ENCODE measurements at places on chromosomes 13 and 19.

GRCh38 chr13:113528101-113528812, 37.7 kb upstream of the DCUN1D2 start:
- DNase-seq, result no peak

- DNase-seq, result no peak
Measured at GRCh38 chr19:1471010-1471514, 8.0 kb downstream of the C19orf25 start.

DNA sequence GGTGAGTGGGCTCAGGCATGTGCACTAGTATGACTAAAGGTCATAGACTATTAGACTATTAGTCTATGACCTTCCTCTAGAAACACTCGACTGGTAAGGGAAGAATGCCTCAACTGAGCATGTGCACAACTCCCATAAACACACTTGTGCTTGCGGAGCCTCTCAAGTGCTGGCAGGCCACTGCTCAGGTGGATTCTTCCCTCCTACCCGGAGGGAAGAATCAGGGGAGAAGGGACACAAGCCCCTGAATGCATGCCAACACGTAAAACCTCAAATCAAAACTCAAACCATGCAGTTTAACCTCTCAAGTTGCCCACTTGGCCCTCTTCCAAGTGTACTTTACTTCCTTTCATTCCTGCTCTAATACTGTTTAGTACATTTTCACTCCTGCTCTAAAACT, 287.6 kb upstream of the SGCG start:
- no peak for DNase-seq

DNA sequence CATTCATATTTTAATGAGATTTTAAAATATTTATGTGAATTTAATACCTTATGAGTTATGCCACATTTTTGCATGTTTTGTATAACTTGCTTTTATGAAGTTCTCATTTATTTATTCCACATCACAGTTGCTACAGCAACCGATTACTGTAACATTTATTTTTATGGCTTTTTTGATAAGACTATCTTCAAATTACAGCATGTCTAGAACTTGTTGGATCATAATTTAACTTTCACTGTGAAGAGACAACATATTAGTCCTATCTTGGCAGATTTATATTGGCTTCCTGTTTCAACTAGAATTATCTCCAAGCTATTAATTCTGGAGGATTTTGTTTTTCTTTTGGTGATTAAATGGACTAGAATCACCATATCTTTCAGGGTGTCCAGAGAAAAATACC, 793.7 kb upstream of the SLITRK5 start:
- DNase-seq, result no peak

DNA sequence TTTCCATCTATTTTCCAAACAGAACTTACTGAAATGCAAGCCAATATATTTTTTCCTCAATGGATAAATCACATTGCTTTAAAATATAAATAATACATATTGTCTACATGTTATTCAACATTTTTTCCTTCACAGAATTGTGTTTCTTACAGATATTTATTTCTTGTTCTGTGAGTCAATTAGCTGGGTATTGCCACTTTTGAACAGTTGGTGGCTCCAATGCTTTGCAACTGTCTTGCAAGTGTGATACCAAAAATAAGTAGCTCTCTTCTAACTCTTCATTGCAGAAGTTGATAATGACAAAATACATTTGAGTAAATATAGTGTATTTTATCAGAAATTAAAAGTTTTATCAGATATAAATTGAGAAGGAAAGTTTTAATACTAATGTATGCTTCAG, 17.1 kb upstream of the GPC5 start:
- DNase-seq, result peak; percentile 18

DNA sequence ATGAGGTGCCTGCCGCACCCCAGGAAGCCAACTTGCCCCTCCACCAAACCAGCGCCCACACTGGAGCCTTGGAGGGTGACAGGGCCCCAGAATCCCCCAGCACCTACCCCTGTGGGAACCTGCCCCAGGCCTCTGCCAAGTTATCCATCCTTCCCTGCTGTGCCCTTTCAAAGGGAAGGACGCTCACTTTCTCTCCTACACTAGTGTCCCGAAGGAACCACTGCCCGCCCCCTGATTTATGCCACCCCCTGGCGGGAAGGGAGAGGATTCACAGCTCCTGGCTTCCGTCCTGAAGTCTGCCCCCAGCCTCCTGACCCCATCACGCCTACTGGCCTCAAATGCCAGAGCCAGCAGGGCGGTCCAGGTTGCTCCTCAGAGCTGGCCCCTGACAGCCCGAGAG, 1.4 kb downstream of the EVI5L start:
- DNase-seq, result peak; percentile 16

DNA sequence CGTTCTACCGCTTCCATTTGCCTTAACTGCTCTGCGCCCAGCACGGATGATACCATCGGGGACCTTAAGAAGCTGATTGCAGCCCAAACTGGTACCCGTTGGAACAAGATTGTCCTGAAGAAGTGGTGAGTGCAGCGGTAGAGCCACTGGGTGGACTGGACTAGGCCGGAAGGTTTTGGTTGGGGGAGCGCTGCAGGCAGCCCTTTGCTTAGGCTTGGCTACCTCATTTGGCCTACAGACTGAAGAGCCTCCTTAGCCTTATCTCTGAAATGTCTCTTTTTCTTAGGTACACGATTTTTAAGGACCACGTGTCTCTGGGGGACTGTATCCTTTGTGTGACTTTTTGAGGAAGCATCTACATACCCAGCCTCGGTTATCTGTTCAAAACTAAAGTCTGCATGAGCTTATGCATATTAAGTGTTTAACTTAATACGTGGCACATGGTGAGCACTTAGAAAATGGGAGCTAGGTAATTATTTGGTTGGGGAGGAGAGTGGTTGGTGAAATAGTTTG, 889 bp downstream of the UBL5 start:
- no peak for DNase-seq
